ENCODE measurements at places on chromosomes 1 and 21.

GRCh38 chr1:85609976-85610375 is 29.4 kb downstream of the CCN1 start:
- no peak for DNase-seq

DNA sequence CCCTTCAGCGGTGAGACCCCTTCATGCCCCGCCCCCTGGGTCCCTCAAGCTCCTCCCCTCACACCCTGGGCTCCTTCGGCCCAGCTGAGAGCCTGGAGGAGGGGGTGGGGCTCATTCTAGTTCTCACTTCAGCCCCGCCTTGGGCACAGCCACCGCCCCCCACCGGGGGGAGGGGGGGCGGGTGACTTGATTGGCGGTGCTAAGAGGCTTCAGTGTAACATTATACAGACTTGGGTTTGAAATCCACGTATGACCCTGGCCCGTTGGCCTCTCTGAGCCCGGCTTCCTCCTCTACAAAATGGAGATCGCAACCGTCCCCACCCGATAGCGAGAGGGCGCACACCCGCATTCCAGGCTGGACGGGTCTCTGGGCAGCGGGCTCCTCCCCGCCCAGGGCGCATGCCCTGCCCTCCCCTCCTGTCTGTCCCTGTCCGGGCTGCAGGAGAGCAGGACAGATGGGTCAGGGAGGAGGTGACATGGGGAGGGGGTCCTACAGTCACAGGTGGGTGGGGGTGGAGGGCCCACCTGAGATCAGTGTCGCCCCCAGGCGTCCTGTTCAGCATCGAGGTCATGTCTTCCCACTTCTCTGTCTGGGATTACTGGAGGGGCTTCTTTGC is 5.1 kb downstream of the CLCNKB start:
- DNase-seq: peak; percentile 27

- DNase-seq: no peak
Observed at GRCh38 chr1:50423670-50424000, 392 bp upstream of the DMRTA2 start.

DNA sequence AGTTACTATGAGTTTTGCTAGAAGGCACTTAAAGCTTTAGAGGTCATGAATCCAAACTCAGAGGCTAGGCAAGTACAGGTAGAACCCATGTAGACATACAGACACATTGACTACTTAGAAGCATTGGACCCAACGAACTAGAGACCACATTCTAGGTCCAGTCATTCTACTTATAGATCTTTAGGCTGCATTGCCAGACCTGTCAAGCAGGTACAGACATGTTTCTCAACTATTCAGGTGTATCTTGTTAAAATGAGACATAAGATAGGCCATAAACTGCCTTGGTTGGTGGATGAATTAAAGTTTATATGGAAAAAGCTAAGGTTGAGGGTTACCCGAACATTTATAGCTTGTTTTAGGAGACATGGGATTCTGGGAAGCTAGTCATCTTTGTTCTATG is 6.5 kb downstream of the ZP4 start:
- no peak for DNase-seq

- no peak for DNase-seq
Observed at GRCh38 chr1:48499211-48499735, 27.3 kb upstream of the SPATA6 start.

GRCh38 chr1:113734357-113735055 is 24.8 kb downstream of the PHTF1 start:
- no peak for DNase-seq

- DNase-seq: no peak
Observed at GRCh38 chr1:22530715-22531114, 32.6 kb upstream of the EPHA8 start.

- DNase-seq: no peak
Observed at GRCh38 chr1:178254433-178254832, 160.5 kb downstream of the RASAL2 start.

- DNase-seq: peak; percentile 52
Observed at GRCh38 chr1:241579434-241579833, 47.3 kb downstream of the KMO start.

- peak; percentile 80 for DNase-seq
Observed at GRCh38 chr1:201597551-201598230, 58.8 kb downstream of the NAV1 start.

- DNase-seq: no peak
Observed at GRCh38 chr1:156895927-156896326, 2.4 kb downstream of the PEAR1 start.

- no peak for DNase-seq
Observed at GRCh38 chr1:228206582-228207351, 1.1 kb upstream of the OBSCN start.

DNA sequence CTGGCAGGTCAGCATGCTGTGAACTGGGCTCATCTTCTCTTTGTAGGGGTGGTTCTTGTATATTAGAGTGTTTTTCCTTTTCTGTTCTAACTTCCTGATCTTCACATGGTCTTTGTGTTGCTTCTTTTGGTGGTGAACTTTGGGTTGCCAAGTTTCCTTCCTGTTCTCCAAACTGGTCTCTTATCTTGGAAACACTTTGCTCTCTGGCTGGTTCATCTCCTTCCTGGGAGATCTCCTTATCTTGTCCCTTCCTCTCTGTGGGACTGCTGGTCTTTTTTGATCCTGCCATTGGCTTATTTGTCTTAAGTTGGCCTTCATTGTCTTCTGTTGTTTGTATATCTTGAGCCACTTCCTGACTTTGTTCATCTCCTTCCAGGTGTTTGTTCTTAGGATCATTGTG is 2.1 kb downstream of the TCHHL1 start:
- no peak for DNase-seq

DNA sequence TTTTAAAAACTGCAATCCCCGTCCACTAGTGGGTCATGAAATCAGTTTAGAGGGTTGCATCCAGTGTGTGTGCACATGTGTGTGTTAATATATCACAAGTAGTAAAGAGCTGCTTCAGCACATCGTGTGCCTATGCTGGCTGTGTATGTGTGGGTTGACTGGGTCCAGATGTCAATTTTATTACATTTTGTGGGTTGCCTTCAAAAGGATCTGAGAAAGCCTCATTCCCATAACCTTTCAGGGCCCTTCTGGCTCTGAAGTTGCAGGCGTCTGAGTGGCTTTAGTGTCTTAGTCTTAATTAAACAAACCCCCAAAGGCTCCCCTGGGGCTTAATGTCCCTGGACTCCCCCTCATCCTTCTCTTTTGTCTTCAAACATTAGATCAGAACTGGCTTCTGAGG is 19.8 kb downstream of the PLA2G2D start:
- DNase-seq: no peak

DNA sequence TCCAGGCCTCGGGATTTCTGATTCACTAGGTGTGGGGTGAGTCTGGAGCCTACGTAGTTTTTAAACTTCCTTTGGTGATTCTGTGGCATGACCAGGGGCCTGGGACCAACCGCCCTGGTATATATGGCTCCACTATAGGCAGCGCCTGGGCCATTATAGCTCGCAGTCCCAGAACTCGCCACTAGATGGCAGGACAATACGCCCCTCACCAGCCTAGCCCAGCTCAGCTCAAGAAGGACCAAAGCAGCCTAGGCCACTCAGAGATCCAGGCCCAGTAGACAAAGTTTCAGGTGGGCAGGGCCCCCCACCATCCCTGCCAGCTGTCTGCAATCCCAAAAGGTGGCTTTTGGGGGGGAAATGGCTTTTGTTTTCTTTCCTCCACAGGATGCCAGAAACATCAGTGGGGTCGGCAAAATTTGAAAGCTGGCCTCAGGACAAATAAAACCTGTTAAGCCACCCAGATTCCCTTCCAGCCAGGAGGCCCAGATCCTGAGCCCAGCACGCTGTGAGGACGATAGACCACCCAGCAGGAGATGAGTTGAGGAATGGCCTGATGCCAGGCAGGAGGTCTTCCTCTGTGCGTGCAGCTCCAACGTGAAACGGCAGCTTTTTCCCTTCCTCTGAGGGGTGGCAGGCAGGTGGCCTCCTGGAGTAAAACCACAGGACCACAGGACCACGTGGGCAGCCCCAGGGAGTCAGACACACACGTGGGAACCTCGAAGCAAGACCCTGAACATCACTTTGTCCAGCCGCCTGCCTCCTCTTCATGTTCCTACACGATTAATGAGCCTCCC is 24.8 kb upstream of the TMEM51 start:
- DNase-seq: peak; percentile 94

GRCh38 chr21:46635324-46636180 is at the start of gene PRMT2:
PRMT2 (plus strand) TSS chr21:46635674; CDS start chr21:46636952, 1,278 bp downstream.
- peak; percentile 95 for DNase-seq

DNA sequence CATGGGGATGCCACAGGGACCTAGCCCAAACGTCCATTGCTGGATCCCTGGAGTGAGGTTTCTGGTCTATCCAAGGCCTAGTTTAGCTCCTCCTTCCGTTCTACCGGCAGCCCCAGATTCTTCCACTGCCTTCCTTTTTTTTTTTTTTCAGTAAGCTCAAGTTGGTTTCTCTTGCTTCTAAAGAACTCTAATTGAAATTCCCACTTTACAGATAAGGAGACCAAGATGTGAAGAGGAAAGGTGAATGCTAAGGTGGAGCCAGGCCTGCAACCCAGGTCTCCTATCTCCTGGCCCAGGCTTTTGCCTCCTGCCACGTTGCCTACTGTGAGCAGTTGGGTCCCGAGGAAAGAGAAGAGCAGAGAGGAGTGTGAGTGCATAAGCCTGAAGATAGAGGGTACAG is 31.5 kb upstream of the CLIC4 start:
- no peak for DNase-seq

DNA sequence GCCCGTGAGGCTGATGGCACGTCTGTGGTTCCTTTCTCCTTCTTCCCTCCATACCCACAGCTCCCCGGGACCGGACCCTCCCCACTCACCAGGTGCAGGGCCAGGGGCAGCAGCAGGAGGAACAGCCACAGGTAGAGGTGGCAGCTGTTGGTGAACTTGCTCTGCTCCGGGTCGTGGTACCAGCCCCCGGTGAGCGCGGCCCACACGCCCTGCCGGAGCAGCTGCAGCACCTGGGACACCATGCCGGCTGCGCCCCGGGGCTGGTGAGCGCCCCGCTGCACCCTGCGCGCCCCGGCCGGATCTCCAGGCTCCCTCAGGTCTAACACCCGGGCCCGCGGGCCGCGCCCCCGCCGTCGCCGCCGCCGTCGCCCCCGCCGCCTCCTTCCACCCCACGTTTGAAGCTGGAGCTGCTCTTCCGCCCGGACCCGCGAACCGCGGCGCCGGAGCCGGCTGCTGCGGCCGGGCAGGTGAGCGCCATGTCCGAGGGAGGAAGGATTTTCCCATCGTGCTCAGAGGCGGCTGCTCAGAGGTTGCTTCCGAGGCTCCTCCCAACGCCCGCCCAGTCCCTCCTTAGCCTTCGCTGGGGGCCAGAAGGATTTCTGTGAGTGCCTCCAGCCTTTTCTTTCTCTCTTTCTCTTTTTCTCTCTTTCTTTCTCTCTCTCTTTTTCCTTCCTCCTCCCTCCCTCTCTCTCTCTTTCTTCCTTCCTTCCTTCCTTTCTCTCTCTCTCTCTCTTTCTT is at the start of gene PCNX2:
PCNX2 (minus strand) TSS at position 489 of the 738 bp plus-strand sequence; CDS start at position 242, 247 bp downstream.
- DNase-seq: peak; percentile 57

- DNase-seq: no peak
Observed at GRCh38 chr1:74403606-74404005, 108.8 kb downstream of the LRRC53 start.

- no peak for DNase-seq
Observed at GRCh38 chr21:38888991-38889561, 83.3 kb downstream of the ETS2 start.

DNA sequence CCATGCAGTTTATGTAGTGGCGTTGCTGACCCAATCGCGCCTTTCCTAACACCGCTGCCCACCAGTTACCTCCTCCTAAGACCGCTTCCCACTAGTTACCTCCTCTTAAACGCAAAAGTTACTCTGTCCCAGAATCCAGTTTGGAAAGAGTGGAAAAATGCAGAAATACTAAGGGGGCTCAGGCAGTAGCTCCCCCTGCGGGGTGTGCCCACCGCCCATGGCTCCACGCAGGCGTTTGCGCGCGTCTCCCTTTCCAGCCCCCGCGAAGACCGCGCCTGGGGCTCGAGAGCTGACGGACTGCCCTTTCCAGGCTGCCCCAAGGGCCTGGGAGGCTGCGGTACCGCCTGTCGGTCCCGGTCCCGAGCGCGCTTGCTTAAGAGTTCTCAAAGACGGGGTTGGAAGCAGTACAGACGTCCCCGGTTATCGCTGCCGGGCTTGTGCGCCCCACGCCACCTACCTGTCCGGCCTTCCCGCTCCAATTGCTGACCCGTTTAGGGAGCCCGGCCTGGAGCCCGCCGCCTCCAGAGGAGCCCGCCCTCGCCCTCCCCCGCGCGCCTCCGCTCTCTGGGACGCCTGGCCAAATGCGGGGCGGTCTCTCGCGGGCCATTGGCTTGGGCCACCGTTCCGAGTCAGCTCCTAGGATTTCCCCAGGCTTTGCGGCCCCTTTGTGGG is 414.1 kb upstream of the ESRRG start:
- DNase-seq: no peak

- no peak for DNase-seq
Observed at GRCh38 chr1:162368451-162368850, 8.2 kb downstream of the SPATA46 start.

GRCh38 chr1:49052102-49052501 is 275.4 kb upstream of the BEND5 start:
- DNase-seq: no peak

- DNase-seq: no peak
Observed at GRCh38 chr21:42544544-42544943, 30.9 kb downstream of the SLC37A1 start.

DNA sequence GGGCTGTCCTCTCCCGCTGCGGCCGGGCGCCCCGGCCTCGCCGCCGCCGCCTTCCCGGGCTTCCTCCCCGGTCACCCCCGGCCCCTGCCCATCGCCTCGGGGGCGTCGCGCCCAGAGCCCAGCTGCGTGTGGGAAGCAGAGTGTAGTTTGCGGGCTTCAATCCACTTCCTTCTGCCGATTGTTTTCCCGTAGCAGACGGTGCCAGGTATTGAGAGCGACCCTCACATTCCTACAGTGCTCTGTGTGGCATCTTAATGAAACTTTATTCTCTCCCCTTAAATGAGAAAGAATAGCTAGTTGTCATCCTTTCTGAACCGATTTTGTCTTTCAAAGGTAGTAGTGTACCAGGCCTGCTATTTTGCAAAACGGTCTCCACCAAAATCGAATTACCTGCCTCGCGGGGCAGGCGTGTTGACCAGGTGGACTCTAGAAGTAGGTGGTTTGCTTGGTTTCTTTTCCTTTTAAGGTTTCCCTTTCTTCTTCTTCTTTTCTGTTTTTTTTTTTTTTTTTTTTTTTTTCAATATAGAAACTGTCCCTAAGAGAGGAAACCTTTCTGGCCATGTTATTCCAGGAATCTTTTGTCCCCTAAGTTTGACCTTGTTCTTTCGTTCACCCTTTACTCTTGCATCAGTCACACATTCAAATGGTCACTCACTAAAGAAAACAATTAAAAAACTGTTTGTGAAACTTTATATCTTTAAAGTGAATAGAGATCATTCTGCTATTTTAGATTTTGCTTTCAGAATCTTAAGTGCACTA is 881 bp downstream of the USP25 start:
- peak; percentile 36 for DNase-seq

GRCh38 chr1:12204140-12204539 is 25.7 kb upstream of the VPS13D start:
- DNase-seq: no peak

DNA sequence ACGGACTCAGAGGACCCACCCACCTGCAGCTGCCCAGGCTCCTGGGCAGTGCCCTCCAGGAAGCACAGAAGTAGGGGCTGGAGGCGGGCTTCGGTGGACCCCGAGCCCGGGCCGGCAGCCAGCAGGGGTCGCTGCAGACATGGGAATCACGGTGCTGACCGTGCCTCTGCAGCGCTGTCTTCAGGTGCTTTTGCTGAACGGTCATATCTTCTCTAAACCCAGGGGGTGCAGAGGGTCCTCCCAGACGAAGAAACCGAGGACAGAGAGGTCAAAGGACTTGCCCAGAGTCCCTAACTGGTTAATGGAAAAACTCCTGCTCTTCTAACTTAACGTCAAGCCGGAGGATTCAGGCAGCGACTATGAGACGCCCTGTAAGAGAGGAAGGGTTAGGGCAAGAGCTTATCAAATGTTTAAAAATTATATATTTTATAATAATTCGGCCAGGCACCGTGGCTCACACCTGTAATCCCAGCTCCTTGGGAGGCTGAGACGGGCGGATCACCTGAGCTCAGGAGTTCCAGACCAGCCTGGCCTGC is 21.5 kb upstream of the LEFTY2 start:
- DNase-seq: no peak

All from HT-29 (cell line).